ENCODE measurements at places on chromosomes 3 and 15.
A peak's percentile ranks its signal among the peaks of the same experiment; 100 is the strongest.

DNA sequence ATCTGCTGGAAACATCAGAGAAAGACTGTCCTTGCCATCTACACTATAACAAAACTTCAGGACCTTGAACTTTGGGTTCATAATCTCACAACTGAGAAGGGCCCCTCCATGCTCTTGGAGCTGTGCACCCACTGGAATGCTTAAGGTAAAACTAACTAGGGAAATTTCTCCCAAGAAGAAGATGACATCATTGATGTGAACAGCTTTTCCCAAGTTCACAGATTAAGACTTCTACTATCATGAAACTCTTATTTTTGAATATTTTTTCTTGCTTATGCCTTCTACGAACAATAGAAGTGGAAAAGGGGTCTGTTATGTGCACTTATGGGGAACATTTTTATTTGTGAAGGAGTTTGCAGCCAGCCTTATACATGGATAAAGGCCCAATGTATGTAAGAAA lies 5.0 kb downstream of the CYP11A1 start:
- DNase-seq, result no peak

GRCh38 chr3:169813278-169813677 lies 574 bp upstream of the LRRC34 start:
- no peak for DNase-seq

GRCh38 chr3:128824132-128824850 lies 55.1 kb upstream of the ACAD9 start:
- DNase-seq, result no peak

DNA sequence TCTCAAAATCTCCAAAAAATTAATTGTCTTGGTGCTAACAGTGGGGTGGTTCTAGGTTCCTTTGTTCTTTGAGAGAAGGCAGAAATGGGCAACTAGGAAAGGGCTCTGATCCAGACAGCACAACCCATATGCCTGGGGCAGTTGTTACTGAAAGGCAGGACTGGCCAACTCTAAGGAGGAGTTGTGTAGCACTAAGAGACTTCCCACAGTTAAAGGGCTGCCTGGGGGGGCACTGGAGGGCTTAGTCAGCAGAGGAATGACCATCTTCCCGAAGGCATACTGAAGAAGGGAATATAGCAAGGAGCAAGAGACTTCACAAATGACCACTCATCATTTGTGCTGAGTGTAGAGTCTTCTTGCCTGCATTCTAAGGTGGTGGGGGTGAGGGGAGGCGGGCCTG lies 15.8 kb downstream of the ILDR1 start:
- DNase-seq, result no peak

- DNase-seq, result no peak
These were observed 19.5 kb upstream of the CAV3 start for GRCh38 chr3:8713901-8714759.

DNA sequence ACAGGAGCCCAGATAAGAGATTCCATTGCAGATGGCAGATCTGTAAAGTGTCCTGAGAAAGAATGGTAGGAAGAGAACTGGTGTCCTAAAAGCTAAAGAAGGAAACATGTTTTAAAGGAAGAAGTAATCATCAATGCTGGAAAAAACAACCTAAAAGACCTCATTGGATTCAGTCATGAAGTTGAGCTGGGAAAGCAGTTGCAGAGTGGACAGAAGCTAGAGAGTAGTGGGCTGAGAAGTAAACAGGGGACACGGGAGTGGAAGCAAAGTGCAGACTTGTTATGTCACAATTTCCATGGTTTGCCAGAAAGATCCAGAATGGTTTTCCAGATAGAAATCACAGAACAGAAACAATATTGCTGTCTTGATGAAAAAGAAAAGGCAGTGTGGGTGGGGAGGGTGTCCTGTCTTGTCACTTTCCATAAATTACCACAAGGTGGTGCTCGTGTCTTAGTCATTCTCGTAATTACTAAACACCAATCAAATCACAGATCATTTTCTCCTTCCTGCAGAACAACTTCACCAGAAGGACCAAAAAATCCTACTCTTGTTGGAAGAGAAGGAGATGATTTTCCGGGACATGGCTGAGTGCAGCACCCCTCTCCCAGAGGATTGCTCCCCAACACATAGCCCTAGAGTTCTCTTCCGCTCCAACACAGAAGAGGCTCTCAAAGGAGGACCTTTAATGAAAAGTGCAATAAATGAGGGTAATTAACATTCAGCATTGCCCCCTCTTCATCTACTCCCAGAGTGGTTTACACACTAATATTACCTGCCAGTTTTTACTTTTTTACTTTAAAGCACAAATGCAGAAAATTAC lies 64.5 kb downstream of the KLHL25 start:
- peak; percentile 55 for DNase-seq

GRCh38 chr3:11671648-11672100 lies 28.0 kb upstream of the VGLL4 start:
- DNase-seq, result no peak

DNA sequence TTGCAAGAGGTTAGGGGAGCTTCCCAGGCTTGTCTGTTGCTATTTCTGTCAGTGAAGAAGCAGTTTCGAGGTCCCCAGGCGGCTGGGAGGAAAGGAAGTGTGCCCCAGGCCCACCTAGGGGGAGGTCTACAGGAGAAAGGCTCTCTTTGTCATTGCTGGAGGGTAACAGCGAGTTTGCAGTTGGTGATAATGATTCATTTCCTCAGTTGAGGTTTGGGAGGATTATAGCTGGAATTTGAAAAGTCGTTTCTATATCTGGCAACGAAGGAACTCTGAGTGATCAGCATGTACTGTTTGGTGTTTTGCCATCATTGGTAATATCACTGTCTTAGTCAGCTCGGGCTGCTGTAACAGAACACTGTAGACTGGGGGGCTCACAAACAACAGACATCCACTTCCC lies 65.5 kb upstream of the UBE3A start:
- DNase-seq, result no peak

DNA sequence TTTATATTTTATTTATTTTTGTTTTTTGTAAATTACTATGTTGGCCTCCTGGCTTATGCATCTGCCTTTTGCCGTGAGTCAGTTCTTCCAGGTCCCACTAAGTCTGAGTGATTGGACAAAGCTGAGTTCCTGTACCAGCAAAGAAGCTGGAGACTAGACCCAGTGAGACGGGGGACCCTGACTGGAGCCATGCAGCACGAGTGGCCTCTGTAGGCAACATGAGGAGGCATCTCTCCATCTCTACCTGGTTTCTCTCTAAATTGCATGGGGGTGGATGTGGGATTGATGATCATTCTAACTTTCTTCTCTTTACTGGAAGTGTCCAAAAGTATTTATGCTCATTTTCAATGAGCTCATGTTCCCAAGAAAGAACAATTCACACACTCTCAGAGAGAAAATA lies 155.3 kb upstream of the MRPL3 start:
- no peak for DNase-seq

DNA sequence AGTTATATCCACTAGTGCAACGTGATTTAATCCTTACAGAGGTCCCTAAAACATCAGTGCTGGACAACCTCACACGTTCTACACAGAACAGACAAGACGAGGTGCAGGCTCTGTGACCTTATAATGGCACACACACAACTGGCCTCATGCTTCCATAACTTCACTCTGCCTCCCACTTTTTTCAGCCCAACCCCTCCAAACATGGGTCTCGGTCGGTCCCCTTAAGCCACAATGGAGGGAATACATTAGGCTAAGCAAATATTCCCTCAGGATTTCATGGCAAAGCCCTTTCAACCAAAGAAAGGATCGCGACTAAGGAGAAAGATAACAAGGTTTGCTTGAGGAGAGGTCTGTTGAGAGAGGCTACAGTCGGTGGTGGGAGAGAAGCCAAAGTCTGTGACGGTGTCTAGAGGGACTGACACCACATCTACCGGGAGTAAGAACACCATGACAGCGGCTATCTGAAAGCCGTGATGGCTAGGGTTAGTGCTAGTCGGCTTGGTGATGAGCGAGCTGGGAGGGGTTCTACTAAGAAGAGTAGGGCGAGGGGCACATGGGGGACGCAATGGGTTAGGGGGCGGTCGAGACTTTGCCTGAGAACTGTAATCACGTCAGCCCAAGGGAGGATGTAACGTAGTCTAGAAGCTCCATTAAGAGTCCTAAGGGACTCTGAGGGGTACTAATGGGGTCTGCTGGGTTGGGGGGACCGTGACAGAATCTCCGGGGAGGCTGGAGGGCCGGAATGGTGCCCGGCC lies 1.0 kb downstream of the MYO9A start:
- DNase-seq, result peak; percentile 30

- DNase-seq, result no peak
These were observed 43.7 kb downstream of the ANKRD28 start for GRCh38 chr3:15754047-15754446.

GRCh38 chr3:120170223-120170622 lies 76.0 kb upstream of the GSK3B start:
- no peak for DNase-seq

- DNase-seq, result no peak
These were observed 90.2 kb downstream of the CRTC3 start for GRCh38 chr15:90619939-90620338.

- DNase-seq, result no peak
These were observed 2.2 kb downstream of the GABRR3 start for GRCh38 chr3:98032904-98033303.

DNA sequence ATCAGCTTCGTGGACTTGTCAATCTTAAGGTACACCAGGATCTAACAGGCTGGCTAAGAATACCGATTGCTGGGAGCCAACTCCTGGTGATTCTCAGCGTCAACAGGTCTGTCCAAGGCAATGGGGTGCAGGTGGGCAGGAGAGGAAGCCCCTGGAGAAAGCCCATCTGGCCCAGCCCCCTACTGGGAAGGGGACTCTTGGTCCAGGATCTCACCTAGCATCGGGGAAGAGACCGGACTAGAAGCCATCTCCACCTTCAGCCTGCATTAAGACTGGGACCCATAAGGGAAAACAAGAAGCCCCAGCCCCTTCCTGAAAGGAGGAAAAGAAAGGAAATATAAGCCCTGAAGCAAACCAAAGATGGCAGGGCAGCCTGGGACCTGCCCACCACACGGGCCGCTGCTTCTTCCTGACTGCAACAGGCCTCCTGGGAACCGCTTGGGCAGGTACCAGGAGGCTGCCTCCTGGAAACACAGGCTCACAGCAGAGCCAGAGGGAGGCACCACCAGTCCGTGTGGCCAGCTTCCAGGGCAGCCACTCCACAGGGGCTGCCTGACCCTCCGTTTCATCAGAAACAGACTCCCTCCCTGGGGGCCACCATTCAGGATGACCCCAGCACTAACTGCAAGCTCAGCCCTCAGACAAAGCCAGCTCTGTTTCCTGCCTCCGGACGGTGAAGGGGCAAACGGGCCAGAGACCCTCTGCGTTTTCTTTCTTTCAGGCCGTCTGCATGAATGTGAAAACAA lies 100.2 kb downstream of the LRIG1 start:
- DNase-seq, result no peak

DNA sequence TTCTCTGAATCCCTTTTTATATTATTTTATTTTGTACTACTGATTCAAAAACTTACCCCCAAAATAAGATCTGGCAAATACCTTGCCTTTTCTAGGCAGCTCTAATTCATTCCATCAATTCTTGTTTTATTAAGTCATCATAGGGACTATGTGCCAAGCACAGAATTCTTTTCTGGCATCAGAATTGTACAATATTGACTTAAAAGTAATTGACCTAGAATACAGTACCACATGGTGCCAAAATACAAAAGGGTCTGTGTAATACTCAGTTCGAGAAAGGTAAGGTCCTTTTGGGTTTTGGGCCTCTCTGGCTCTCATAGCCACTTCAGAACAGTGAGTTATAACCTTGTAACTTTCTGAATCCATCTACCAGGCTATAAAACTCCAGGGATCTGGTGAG lies 46.2 kb downstream of the KBTBD8 start:
- no peak for DNase-seq

DNA sequence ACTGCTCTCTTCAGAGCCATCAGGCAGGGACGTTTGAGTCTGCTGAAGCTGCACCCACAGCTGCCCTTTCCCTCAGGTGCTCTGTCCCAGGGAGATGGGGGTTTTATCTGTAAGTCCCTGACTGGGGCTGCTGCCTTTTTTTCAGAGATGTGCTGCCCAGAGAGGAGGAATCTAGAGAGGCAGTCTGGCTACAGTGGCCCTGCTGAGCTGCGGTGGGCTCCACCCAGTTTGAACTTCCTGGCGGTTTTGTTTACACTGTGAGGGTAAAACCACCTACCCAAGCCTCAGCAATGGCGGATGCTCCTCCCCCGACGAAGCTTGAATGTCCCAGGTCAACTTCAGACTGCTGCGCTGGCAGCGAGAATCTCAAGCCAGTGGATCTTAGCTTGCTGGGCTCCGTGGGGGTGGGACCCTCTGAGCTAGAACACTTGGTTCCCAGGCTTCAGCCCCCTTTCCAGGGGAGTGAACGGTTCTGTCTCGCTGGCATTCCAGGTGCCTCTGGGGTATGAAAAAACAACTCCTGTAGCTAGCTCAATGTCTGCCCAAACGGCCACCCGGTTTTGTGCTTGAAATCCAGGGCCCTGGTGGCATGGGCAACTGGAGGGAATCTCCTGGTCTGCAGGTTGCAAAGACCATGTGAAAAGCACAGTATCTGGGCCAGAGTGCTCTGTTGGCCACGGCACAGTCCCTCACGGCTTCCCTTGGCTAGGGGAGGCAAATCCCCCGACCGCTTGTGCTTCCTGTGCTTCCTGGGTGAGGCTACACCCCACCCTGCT lies 21.1 kb upstream of the ST6GAL1 start:
- peak; percentile 72 for DNase-seq

DNA sequence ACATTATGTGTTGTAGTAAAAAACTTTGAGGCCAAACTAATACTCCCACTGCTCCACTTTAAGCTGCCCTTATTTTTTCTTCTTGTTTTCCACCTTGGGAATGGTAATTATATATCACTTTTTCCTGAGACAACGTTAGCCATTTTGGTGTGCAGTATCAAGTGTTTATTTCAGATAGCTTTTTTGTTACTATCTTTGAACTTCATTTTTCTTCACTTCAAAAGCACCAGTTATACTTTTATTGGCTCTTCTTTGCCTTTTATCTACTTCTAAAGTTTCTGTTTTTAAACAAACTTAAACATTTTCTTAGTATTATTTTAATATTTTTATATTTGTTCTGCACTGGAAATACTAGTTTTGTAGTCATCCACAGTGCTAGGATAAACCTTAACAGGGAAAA lies 6.5 kb downstream of the TOPAZ1 start:
- no peak for DNase-seq

DNA sequence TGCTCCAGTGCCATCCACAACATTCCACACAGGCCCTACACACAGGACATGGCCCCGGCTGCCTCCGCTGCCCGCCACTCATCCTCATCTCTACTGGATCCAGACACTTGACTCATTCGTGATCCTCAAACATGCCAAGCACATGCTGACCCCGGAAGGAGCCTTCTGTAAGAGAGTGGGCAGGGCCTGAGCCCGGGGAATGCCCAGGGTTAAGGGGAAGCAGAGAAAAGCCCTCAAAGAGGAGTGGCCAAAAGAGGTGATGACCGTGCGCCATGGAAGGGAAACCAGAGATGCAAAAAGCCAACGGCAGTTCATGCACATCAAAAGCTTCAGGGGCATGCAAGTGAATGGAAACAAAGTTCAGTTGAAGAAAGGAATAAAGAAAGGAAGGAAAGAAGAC lies 46.1 kb downstream of the RFTN1 start:
- peak; percentile 26 for DNase-seq

Data from stimulated activated CD4-positive, alpha-beta T cell treated with anti-CD3 and anti-CD28 coated beads, Interleukin-2, amount 100 ng/mL, for 24 hours (primary cell).